ENCODE measurements at places on chromosomes 16 and 17.
A peak's percentile ranks its signal among the peaks of the same experiment; 100 is the strongest.

GRCh38 chr17:32772453-32773025 is 104.4 kb downstream of the MYO1D start:
- DNase-seq = no peak

- no peak for DNase-seq
These were observed 129 bp downstream of the IRX5 start for GRCh38 chr16:54930869-54931119.

DNA sequence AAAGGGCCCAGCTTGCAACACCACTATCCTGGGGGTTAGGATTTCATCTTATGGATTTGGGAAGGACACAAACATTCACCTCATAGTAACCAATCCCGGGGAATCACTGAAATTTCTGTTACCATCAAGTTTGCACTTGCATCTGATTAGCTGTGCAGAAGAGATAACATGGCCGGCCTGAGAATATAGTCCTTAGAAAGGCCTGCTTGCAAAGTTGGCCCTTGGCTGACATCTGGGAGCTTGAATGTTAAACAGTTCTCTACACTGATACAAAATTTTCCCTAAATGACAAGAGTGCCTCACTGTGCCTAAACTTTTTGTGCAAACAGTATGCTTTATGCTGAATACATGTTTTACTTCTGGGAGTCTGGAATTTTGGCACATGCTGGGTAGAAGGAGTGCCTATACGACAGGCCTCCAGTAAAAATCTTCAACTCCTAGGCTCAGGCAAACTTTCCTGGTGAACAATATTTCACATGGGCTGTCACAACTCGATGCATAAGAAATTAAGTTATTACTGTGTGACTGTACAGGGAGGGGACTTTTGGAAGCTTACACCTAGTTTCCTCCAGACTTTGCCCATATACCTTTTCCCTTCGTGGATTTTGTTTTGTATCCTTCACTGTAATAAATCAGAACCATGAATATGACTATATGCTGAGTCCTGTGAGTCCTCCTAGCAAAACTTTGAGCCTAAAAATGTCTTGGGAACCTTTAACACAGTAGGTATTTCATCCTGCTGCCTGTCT is 31.3 kb downstream of the TBC1D3B start:
- no peak for DNase-seq

GRCh38 chr17:17712268-17712924 is 31.1 kb downstream of the RAI1 start:
- DNase-seq = no peak

GRCh38 chr16:22664132-22664531 is 149.8 kb upstream of the HS3ST2 start:
- DNase-seq = no peak

GRCh38 chr16:49838441-49839016 is 17.4 kb downstream of the ZNF423 start:
- DNase-seq = no peak

- DNase-seq = peak; percentile 4
These were observed 27.9 kb upstream of the C16orf95 start for GRCh38 chr16:87344931-87345631.

GRCh38 chr17:65857718-65858117 is 296.3 kb upstream of the AXIN2 start:
- no peak for DNase-seq

- DNase-seq = no peak
These were observed 19.5 kb downstream of the BCL7C start for GRCh38 chr16:30874244-30874820.

DNA sequence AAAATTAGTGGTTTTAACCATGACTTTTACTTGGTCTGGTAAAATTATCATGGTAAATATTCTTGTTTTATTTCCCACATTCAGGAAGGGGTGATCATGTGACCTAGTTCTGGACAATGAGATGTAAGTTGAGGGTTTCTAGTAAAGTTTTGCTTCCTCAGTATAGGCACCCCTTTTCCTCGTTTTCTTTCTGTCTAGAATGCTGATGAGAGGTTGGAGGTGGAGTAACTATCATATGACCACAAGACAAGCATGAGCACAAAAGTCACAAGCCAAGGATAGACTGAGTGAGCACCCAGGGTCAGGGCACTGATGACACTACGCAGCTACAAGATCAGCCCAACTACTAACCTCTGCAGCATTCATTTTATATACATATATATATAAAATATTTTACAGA is 53.9 kb downstream of the MYO1D start:
- no peak for DNase-seq

DNA sequence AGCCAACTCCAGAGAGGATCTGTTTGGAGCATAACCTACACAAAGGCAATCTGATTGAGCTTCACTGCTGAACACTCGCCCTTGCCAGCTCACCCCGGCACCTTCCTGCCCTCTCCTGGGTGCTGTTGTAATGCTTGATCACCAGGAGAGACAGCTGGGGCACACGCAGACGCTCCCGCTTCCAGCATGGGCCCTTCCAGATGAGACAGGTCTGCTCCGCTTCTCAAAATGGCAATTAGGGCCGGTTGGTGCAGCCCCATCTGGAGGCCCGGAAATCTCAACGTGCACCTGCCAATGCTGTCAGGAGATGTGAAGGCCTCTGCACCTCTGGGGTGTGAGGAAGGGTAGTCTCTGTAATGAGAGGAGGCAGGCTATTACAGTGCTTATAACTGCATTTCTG is 206.1 kb downstream of the ABCC12 start:
- no peak for DNase-seq

- peak; percentile 21 for DNase-seq
These were observed 1.3 kb upstream of the SOCS1 start for GRCh38 chr16:11257131-11257938.

- no peak for DNase-seq
These were observed 404.9 kb upstream of the EEF2KMT start for GRCh38 chr16:5502467-5502869.

DNA sequence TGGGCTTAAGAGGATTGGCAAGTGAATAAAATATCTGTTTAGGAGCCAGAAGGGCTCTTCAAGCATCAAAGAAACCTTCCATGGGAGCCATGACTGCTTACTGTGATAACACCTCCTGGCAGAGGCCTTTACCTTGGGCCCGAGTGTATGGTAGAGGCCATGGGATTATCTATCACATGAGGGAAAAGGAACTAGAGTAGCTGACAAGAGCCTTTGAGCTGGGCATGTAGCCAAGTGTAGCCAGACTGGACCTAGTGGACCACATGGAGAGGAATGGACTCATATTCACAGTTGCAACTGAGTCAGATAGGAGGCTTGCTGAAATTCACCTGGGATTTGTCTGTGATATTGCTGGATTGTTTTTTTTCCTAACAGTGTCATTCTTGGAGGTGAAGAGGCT is 276.0 kb upstream of the ZFHX3 start:
- DNase-seq = no peak

DNA sequence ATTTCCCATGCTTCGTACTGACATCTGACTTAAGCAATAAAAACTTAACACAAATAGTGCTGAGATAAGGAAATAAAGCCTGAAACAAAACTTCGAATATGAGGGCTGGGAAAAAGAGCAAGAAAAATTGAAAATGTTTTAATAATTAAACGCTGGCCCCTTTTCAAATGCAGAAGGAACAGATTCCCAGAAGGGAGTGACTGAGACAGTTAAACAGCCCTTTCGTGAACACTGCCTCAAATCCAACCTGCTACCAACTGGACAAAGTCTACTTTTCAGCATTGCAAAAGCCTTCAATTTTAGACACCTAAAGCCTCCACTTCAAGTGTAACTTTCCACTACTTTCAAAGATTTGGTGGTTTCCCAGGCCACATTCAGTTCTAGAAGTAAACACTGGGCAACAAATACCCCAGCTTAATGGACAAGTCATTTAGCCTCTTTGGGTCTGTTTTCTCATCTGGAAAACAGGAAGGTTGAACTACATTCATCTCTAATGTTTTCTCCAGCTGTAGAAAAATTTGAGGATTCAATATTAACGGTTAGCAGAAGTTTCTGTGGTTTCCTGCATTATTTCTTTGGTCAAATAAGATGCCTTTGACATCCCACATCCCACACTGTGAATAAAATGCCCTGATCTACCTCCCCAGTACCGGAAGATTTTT is 11.8 kb downstream of the RFFL start:
- DNase-seq = no peak

DNA sequence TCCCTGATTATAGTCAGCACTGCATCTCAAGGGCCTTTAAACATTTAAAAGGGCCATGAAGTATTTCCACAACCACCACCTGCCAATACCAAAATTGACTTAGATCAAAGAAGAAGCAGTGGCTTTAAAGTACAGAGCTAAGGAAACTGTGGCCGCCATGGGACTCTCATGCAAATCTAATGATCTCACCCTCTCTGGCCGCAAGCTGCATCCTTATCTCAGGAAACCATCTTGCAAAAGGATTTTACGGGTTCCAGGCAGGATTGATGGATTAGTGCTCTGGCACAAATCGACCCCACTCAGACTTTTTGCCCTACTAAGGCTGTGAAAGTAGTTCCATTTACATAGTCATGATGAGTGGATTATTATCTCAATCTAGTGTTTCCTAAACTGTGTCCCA is 22.6 kb downstream of the CDRT4 start:
- DNase-seq = no peak

DNA sequence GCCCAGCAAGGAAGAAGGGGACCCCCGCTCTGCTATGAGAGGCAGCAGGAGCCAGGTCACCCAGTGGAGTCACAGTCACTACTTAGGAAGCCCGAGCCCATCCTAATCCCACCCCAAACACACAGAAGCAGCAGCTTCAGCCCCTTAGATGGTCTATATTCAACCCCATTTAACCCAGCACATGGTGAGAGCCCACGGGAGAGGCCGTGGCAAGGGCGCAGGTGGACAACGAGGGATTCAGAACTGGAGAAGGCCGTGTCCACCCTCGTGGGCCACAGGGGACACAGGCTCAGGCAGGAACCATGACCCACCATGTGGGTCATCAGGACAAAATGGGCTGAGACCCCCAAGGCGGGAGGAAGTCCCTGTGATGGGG is 1.6 kb upstream of the TRPV3 start:
- DNase-seq = no peak

GRCh38 chr17:49521471-49522356 is 26.6 kb downstream of the NGFR start:
- no peak for DNase-seq

GRCh38 chr17:32386844-32387243 is 36.9 kb downstream of the ZNF207 start:
- no peak for DNase-seq

DNA sequence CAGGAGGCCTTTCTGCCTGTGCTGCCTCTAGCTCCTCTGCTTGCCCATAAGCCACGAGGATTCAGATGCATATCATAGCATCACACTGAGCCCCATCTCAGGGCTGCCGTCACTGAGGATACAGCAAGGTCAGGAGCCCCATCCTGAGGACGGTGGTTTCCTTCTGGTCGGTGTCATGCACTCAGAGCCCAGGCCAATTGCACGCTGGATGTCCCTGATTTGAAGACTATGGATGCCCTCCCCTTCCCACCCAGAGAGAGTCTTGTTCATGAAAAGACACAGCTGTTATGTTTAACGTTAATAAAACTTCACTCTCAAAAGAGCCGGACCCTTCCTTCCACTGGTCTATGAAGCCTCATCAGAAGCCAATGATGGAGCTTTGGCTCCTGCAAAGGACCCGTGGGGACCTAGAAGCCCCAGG is 19.9 kb downstream of the COTL1 start:
- no peak for DNase-seq

GRCh38 chr17:49549311-49549605 is 26.4 kb upstream of the NXPH3 start:
- no peak for DNase-seq

DNA sequence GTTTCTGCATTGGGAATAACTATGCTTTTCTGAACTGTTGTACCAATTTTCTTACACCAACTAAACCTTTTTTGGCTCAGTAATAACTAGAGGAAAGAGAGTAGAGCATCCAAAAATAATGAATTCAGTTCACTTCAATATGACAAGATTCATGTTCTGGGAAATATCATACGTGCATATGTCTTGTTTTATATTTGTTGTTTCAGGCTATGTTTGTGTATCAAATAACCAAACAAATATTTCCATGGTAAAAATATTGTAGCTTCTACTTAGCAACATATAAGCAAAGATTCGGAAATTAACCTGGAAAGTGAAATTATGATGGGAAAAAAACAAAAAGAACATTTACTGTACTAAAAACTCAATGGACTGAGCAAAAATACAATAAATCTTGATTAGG is 503.2 kb downstream of the TMEM114 start:
- no peak for DNase-seq

GRCh38 chr17:36859003-36859300 is 78.3 kb upstream of the LHX1 start:
- no peak for DNase-seq

DNA sequence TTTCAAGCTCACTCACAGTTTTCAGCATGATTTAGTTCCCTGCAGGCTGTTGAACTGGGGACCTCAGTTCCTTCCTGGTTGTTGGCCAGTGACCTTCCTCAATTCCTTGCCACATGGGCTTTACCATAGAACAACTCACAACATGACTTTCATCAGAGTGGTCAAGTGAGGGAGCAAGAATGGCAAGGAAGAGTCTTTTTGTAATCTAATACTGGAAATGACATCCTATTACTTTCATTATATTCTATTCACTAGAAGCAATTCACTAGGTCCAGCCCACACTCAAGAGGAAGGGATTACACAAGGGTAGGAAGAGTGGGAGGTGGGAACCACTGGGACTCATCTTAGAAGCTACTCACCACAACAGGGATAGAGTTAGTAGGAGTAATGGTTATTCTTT is 57.6 kb downstream of the SYT17 start:
- no peak for DNase-seq

DNA sequence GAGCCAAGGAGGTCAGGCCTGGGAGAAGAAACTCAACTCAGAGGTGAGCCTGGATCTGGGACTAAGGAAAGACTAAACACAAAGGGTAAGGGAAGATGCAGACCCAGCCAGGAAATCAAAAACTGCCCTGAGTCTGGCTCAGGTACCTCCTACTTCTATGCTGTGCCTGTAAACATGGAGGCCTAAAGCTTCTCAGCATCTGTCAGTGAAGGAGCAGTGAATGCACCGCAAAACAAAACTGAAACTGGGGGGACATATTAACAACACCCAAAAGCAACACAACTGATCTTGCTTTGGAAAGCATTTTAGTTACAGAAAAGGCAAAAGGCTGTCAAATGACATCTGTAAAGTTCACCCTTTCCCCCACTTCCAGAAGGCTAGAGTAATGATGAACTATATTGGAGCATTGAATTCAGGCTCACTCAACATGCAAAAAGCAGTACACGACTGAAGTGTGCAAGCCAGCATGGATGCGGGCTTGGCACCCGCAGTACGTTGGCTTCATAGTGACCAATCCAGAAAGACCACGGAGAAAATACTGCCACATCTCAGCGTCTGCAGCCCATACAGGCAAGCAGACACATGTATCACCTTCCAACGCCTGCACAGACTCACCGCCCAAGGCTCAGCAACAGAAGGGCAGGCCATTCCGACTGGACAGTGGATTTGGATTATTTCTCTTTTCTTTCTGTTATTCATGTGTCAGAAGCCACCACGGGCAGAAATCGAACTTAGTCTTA is 3.8 kb downstream of the TBC1D16 start:
- DNase-seq = no peak

GRCh38 chr16:81612351-81613163 is 166.5 kb upstream of the PLCG2 start:
- DNase-seq = no peak

All from stimulated activated CD8-positive, alpha-beta memory T cell treated with anti-CD3 and anti-CD28 coated beads, Interleukin-15, amount 100 ng/mL, for 1 hour (primary cell).